ENCODE measurements at places on chromosomes 4 and X.

DNA sequence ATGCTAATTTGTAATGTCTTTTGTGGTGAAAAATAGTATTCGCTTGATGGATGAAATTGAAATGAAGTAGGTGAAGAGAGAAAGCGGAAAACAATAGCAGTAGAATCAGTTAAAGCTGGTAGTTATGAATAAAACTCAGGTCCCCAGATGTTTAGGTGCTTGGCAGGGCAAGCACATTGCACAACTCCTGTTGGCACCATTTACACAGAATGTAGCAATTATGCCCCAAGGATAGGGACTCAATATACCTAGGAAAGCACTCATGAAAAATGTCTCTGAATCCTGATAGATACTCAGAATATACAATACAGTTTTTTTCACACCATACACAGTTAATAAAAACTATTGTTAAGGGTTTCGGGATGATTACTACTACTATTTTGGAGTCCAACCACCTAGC is 26.5 kb upstream of the GRIA3 start:
- DNase-seq: no peak

GRCh38 chr4:21512353-21512752 is 436.2 kb downstream of the KCNIP4 start:
- DNase-seq: no peak

DNA sequence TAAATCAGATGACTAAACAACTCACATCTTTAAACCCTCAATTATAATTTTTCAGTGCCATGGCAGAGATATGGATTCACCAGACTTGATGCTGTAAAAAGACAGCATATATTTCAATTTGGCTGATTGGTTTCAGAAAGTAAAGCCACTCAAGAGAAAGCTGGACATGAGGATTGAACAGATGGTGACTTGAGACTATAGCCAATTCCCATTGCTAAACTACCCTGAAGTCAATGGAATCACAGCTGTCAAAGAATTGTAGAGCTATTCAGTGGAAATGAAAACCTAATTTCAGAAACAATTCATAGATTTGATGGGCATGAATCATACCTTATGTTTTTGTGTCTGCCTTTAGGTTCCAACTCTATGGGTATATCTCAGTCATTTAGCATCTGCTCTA is 510.6 kb upstream of the BOD1L1 start:
- DNase-seq: no peak

DNA sequence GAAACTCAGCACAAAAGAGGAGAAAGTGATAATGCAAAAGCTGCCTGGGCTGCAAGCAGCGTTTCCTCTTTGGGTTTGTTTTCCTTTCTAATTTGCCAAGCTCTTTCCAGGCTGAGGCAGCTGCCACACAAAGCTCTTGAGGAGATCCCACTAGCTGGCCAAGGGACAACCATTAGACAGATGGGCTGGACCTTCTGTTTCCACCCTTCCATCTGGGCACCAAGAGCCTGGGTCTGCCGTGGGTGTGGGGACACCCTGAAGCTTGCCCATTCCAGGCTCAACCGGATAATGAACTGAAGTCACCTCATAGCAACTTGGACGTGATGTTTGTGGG is 194.6 kb upstream of the C1QTNF7 start:
- no peak for DNase-seq

- no peak for DNase-seq
Measured at GRCh38 chr4:57042711-57043169, 64.0 kb downstream of the POLR2B start.

DNA sequence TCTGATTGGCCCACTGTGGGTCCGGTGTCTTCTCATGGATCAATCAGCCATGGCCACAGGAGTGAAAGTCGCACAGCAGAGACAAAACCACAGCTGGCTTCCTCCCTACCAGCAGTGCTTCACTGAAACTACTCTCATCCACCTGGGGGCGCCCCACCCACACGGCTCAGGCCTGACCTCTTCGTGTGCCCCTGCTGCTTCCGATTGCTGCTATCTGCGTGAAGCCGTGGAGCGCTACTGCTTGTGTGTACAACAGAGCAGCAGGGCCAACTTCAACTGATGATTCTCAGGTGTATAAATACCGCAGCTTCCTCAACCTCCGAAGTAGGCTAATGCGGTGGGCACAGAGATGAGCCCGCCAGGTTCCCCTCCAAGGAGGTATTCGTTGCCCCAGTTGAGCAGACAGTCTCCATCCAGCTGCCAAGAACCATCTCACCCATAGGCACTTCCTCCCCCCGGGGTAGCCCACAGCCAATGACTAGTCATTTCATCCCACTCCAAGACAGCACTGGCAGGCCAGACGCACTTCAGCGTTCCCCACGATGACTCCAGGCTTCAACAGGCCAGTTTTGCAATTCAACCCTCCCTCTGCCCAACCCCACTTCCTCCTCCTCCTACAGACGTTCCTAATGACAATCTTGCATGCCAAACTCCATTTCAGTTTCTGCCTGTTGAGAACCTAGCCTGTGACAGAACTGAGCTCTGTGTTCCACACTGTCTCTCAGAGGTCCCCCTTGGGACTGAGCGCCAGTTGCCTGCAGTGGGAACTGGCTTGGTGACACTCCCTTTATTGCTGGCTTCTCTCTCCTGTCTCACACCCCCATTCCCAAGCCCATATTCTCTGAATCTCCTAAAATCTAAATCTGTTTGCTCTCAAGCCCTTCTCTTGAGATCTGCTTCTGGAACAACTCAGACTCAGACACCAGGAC is 41.3 kb upstream of the ATP6AP2 start:
- DNase-seq: peak; percentile 56

All from stimulated activated CD4-positive, alpha-beta T cell treated with anti-CD3 and anti-CD28 coated beads, Interleukin-4, amount 100 ng/mL, for 4 hours (primary cell).